ENCODE measurements at places on chromosomes 5 and 9. TPM values are rescaled to one million over a fixed set of nuclear protein-coding genes. Genes with fewer than 3 reads are reported as not detected.

C5orf63 gene
- 3.7 TPM for total RNA-seq

PCDHB14 gene
- total RNA-seq, result 0.06 TPM

PCDHB6 gene
- 1.1 TPM for total RNA-seq

TLE1 gene
- total RNA-seq, result 80.1 TPM

SLC25A2 gene
- total RNA-seq, result not detected

RNF44 gene
- 27.3 TPM for total RNA-seq

PCDHGC5 gene
- not detected for total RNA-seq

PTPRD gene
- 0.35 TPM for total RNA-seq

NFIB gene
- total RNA-seq, result 10.0 TPM

DDX4 gene
- total RNA-seq, result not detected

RORB gene
- 0.01 TPM for total RNA-seq

TTF1 gene
- 13.4 TPM for total RNA-seq

SEMA4D gene
- total RNA-seq, result 4.3 TPM

SPATA31C1 gene
- total RNA-seq, result not detected

TXNDC8 gene
- total RNA-seq, result not detected

SAXO1 gene
- total RNA-seq, result not detected

FGD3 gene
- 0.16 TPM for total RNA-seq

REXO4 gene
- 33.6 TPM for total RNA-seq

SLCO6A1 gene
- total RNA-seq, result not detected

ASPN gene
- not detected for total RNA-seq

FAM169A gene
- 6.2 TPM for total RNA-seq

SMIM27 gene
- 13.6 TPM for total RNA-seq

TIMD4 gene
- total RNA-seq, result 0.85 TPM

RANBP17 gene
- 3.2 TPM for total RNA-seq

EDIL3 gene
- 0.12 TPM for total RNA-seq

ELP1 gene
- total RNA-seq, result 18.8 TPM

GABRG2 gene
- not detected for total RNA-seq

MGAT4B gene
- 225 TPM for total RNA-seq

NTRK2 gene
- total RNA-seq, result 0.02 TPM

IL5 gene
- total RNA-seq, result not detected

PCDHGB7 gene
- 0.03 TPM for total RNA-seq

TNC gene
- total RNA-seq, result 0.85 TPM

PCDHB11 gene
- 0.07 TPM for total RNA-seq
